ENCODE measurements at places on chromosomes 2 and 18.

GRCh38 chr2:228355897-228356296, 174.4 kb upstream of the SPHKAP start:
- no peak for DNase-seq

DNA sequence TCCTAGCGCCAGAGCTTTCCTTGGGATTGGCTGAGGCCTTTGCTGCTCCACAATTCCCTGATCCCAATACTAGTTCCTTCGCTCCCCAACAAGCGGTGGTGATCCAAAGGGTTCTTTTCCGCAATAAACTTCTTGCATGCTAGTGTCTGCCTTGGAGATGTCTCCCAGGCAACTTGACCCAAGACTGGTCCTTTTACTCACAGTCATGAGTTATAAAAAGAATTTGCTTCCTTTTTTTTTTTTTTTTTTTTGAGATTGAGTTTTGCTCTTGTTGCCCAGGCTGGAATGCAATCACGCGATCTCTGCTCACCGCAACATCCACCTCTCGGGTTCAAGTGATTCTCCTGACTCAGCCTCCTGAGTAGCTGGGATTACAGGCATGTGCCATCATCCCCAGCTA, 89.8 kb upstream of the SP3 start:
- no peak for DNase-seq

GRCh38 chr18:67510831-67511230, 5.7 kb downstream of the DSEL start:
- DNase-seq, result no peak

DNA sequence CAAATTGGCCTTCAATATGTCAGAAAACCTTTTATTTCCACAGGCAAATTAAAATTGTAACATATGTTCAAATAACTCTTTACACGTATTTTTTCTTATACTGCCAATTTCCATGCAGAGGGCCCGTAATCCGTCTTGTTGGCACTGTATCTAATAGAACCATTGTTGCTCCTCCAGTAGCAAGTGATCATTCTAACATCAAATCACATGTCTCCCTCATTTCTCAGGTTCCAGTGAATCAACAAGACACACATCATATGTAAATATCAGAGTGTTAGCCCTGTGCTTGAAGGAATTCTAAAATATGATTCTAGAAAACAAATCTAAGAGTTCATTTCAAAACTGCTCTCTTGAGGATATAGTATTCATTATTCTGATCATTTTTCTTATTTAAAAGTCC, 834.3 kb downstream of the LRRTM4 start:
- no peak for DNase-seq

GRCh38 chr2:172106108-172106961, 3.6 kb upstream of the DLX2 start:
- peak; percentile 80 for DNase-seq

DNA sequence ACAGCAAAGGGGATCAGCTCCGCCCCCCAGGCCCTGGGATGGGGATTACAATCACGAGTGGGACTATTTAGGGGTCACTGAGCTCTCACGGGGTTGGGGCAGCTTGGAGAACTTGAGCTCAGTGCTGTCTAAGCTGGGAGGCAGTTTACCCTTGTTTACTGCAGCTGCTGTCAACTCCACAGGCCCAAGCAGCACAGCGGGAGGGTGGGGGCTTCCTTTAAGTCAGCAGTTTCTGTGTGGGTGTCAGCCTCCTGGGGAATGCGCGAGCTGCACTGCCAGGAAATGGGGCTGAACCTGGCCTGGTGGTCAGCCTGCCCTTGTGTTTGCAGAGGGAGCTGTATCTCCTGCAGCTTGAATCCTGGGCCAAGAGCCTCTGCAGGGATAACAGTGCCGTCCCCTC, 29.8 kb downstream of the TOGARAM2 start:
- DNase-seq, result no peak

DNA sequence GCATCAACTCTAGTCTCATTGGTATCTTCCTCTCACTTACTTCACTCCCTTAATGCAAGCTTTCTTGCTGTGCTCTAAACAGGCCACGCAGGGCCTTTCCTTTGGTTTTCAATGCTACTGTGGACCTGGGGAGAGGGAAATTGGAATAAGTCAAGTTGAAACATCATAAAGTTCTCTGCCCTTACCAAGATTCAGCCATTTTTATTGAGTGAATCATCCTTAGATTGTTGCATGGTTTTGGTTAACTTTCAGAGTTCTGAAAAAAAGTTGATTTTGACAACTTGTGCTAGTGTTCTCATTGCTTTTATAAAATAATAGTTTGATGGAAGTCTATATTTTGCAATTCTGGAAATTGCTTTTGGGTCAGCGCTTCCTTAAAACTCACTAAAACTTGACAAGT, 852.8 kb upstream of the ACVR2A start:
- no peak for DNase-seq

Data from hematopoietic multipotent progenitor cell treated with erythropoietin and hydrocortisone succinate and interleukin-3 and kit ligand, for 6 days (in vitro differentiated cells).